ENCODE measurements at places on chromosomes 7 and 10.

DNA sequence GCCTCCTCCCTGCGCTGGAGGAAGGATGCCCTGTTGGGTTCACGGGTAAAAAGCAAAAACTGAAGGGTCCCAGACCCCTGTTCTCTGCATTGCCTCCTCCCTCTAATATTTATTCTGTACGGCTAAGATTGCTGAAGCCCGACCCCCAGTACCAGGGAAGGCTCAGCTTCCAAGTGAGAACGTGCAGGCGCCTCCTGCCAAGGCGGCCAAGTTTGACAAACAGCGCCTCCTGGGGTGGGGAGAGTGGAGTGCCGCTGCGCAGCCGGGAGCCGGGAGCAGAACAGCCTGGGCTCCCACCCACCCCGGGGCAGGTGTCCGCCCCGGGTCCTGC lies 4.7 kb upstream of the EBF3 start:
- DNase-seq: no peak

DNA sequence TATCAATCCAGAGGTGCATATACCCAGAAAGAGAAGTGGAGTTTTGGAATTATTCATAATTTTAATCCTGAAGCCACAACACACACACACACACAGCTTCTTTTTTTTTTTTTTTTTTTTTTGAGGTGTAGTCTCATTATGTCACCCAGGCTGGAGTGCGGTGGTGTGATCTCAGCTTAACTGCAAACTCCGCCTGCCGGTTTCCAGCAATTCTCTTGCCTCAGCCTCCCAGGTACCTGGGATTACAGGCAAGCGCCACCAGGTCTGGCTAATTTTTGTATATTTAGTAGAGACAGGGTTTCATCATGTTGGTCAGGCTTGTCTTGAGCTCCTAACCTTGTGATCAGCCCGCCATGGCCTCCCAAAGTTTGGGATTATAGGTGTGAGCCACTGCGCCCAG lies 35.4 kb downstream of the TET1 start:
- no peak for DNase-seq

- no peak for DNase-seq
Measured at GRCh38 chr10:29326886-29327745, 38.2 kb downstream of the LYZL1 start.

DNA sequence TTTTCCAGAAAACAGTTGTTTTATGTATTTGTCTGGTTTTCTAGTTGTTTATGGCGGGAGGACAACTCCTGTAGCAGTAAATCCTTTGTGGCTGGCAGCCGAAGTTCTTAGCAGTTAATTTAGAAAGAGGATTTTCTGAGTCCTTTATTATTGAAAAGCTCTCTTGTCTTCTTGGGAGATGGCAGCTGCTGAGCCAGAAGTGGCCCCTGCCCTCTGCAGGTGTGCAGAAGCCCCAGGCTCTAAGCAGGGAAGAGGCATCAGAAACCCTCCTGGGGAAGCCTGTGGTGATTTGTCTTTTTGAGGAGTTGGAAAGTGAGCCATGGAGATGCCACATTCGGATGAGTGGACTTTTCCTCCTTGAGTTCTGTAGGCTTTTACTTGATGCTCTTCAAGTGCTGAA lies 106.3 kb downstream of the GLRX3 start:
- no peak for DNase-seq

- DNase-seq: no peak
Measured at GRCh38 chr10:24394461-24395190, 185.7 kb downstream of the KIAA1217 start.

DNA sequence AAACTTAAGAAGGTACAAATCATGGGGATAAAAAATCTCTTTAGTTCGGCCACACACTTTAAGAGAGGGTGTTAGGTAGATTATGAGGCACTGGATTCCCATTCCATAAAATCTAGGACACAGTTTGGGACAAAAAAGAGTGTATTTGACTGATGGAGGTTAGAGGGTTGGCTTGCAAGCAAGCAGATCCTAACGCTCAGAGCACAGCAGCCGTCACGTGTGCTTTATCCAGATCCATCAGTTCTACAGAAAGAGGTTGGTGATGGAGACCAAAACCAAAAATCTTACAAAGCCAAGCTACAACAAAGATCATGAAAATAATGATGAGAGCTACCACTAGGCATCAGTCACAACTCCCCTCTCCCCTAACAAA lies 549.4 kb downstream of the TNS3 start:
- no peak for DNase-seq

DNA sequence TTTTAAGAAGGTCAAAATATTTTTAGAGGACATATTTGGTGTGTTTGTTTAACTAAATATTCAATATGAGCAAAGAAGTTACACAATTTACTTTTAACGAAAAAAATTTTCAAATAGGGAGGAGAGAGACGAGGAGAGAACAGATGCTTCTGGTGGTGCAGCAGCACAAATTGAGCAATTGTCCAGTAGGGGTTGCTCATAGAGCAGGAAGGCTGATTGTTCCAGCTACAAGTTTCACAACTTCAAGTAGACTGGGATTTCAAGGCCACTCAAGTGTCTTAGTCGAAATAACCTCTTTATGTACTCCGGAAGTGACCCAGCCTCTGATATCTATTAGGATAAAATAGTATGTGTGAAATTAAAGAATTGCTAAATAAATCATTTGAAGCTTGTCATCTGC lies 197.9 kb downstream of the HDAC9 start:
- no peak for DNase-seq

DNA sequence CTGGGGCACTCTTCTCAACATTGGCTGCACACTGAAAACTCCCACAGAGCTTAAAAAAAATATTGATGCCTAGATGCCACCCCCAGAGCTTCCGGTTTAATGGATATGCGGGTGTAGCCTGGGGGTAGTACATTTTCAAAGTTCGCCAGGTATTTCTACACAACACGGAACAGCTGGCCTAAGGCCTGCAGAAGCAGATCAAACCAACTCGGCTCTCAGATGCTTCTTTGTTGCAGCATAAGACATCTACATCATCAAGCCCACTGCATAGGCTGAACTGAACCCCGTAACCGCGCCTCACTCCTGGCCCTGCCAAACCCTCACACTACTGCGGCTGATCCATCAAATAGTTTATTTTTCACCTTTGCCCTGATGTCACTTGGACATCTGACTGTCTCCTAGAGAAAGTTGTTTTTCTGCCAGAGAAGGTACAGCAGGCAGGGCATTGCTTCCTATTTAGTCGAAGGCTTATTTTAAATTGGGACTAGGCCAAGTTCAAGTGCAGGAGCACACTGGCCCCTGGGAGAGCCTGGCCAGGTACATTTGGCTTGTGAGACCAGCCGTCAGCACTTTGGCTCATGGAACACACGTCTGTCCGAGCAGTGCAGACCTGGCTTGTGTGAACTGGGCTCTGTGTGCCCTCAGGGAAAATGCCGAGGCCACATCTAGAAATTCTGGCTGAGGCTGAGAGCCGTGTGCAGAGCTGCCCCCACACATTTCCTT lies 113.3 kb downstream of the TACC2 start:
- DNase-seq: no peak

DNA sequence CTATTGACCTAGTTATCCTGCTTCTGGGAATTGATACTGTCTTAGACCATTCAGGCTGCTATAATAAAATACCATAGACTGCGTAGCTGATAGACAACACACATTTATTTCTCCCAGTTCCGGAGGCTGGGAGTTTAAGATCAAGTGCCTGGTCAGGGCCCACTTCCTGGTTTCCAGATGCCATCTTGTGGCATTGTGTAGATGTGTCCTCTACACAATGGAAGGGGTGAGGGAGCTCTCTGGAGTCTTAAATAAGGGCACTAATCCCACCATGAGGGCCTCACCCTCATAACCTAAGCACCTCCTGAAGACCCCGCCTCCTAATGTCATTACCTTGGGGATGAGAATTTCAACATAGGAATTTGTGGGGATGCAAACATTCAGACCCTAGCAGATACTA lies 62.4 kb downstream of the SLC35B4 start:
- no peak for DNase-seq

- DNase-seq: no peak
Measured at GRCh38 chr10:130814610-130815009, 496.9 kb downstream of the TCERG1L start.

- DNase-seq: no peak
Measured at GRCh38 chr10:83961620-83962019, 177.7 kb upstream of the GHITM start.

DNA sequence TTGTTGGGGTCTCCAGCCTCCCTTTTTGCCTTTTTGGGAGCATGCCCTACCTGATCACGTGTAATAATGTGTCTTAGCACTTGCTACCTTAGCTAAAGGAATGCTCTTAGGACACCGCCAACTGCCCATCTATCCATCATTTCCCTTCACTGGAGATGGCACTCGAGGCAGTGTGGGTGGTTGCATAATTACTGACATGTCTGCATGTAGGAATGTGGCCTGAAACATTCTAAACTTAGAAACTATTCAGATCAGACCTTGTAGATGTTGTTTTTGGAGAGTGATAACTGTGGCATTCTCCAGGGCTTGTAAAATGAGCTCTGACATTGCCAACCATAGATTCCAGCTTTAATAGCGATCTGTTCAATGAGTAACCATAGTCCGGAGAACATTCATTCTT lies 365.8 kb downstream of the BBS9 start:
- no peak for DNase-seq

DNA sequence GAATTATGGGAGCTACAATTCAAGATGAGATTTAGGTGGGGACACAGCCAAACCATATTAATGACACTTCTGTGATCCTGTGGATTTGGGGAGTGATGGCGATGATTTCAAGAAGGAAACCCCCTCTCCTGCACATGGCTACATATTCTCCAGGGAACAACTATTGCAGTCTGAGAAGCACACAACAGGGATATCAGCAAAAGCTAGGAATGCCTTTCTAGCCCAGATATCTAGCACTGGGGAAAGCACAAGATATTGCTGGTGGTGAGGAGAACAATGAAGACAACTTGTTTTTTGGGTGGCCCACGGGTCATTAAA lies 24.3 kb downstream of the EPDR1 start:
- DNase-seq: no peak

DNA sequence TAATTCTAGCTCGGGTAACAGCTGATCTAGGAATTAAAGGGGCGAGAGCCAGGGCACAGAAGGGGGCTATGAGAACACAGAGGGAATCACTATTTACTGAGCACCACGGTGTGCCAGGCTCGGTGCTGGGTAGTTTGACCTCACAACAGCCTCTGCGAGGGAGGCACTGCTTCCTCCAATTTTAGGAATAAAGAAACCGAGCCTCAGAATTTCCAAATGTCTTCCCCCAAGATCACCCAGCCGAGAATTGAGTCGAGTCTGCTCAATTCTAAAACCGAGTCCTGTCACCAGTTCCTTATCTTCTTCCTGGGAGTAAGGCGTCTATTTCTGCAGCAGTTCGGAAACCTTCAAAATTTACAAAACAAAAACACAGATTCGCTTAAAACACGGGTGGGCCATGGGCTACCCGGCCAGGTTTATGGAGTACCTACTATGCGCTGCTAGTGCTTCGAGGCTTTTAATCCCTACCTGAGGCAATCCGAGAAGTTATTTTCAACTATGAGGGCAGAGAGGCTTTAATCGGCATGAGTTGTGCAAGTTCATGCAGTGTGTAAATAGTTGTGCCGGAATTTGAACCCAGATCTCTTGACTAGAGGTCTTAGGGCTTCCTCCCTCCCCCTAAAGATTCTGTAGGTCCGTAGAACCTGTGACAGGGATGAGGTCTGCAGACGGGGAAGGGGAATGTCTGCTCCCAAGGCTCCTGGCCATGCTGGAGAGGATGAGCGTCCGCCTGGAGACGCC lies 872 bp upstream of the HMX2 start:
- DNase-seq: no peak

All from NCI-H1048 (cell line).